ENCODE measurements at places on chromosomes 5 and 9.
A peak's percentile ranks its signal among the peaks of the same experiment; 100 is the strongest.

GRCh38 chr5:77995793-77996409 lies 219.8 kb upstream of the TBCA start:
- no peak for DNase-seq

DNA sequence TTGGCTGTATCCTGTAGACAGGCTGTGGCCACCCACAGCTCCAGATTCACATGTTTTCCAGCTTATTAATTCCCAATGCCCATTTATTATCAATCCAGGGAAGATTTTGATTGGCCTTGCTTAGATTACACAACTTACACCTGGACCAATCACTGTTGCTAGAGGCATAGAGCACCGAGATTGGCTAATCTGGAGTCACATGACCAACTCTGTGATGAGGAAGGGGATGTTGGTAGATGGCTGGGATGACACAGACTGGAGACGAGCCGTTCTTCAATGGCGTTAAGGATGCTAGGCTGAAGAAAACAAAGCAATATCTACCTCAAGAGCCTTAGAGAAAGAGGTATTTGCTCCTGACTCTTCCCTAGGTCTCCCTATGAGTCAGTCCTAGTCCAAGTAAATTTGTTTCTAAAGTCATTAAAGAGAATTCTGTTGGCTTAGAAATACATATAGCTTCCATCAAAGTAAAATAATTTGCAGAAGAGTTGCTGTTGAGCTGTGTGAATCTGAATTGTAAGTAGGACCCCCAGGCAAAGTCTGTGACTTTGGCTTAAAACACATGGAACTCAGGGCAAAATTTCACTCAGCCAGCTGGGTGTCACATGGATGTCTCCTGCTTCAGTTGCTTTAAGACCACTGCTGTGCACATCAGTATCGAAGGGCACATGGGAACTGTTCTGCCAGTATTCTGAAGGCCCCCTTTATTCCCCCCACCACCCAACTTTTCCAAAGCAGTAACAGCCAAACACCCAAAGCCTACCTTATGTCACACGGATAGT lies 326.4 kb upstream of the KLF4 start:
- no peak for DNase-seq

GRCh38 chr5:62413711-62414110 lies 1.1 kb downstream of the IPO11 start:
- no peak for DNase-seq

DNA sequence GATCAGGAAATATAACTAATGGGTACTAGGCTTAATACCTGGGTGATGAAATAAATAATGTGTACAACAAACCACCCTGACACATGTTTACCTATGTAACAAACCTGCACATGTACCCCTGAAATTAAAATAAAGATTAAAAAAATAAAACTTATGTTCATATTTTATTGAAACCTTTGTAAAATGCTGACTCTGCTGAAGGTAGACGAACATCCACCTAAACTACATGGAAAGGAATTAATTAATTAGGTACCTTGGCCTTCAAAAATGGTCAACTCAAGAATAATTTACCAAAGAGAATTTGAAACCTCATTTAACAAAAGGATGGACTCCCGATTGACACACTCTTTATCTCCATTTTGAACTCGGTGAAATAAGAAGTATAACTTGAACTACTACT lies 152.3 kb upstream of the OR13F1 start:
- no peak for DNase-seq

- DNase-seq, result no peak
Measured at GRCh38 chr9:10773136-10773535, 160.3 kb upstream of the PTPRD start.

- no peak for DNase-seq
Measured at GRCh38 chr5:86869268-86869667, 251.5 kb downstream of the COX7C start.

DNA sequence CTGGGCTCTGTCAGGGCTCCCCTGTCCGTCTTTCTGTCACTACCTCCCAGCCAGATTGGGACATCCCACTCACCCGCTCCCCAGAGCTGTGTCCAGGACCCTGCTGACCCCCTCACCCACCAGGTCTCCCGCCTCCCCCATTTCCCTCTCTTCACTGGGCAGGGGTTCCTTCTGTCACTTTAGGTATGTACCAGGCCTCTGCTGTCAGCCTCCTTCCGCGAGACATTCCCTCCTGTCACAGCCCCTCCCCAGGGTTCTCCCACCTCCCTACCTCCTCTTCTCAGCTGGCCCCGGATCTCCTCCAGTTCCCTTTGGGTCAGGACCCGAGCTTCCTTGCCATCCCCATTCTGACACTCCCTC lies 488 bp downstream of the POLR1E start:
- peak; percentile 17 for DNase-seq

DNA sequence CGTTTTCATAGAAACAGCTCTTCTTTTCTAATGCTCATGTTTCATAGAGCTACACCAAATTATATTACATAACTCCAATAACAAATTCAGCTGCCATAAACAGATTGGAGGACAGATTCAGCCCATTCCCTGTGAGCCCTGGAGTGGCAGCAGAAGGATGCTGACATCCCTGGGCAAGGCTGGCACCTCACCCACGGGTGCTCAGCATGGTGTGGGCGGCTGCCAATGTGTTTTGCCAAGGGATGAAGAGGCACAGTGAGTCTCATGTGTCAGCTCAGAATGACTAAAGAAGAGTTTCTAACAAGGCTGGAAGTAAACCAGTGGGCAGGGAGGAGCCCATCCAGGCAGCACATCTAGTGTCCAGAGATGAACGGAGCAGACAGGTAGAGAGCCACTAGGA lies 127.1 kb upstream of the ICE1 start:
- DNase-seq, result no peak

DNA sequence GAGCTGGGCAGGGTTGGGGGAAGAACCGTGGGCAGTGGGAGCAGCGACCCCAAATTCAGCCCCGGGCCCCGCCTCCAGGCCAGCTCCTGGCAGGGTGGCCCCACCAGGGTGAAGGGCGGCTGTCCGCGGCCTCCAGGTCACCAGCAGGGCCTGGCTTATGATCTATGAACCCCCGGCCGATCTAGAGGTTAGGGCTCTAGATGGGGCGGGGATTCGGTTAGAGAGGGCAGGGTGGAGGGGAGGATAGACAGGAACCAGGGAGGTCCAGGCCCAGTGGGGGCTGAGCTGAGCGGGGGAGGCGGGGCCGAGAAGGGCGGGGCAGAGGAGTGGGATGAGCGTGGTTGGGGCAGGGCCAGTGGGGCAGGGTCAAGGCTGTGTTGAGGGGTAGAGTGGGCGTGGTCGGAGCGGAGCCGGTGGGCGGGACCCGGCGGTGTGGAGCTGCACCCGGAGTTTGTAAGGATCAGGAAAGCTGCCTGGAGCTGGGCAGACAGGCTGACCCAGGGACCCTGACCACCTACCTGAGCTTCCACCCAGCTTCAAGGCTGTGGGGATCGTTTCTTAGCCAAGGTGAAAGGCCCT lies 29.3 kb upstream of the OBP2B start:
- DNase-seq, result peak; percentile 15

GRCh38 chr5:103464835-103465484 lies 97.6 kb downstream of the NUDT12 start:
- no peak for DNase-seq

GRCh38 chr5:51465165-51465564 lies 81.9 kb downstream of the ISL1 start:
- DNase-seq, result no peak

DNA sequence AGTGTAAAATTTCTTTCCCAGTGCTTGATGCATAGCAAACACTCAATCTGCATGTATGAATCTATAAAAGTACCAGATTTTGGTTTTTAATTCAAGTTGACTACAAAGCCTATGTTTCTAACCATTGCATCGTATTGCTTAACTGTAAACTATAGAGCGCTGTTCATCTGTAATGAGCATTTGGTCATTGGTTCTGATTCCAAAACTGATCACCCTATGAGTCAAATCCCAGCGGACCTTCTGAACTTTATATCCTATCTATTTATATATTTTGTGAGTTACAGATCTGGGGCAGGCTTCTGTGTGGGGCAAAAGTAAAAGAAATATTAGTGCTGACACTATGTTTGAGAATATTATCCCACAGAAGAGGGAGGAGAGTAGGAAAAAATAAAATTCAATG lies 305.7 kb upstream of the TNC start:
- no peak for DNase-seq

GRCh38 chr5:127925916-127926315 lies 157.7 kb upstream of the SLC12A2 start:
- no peak for DNase-seq

DNA sequence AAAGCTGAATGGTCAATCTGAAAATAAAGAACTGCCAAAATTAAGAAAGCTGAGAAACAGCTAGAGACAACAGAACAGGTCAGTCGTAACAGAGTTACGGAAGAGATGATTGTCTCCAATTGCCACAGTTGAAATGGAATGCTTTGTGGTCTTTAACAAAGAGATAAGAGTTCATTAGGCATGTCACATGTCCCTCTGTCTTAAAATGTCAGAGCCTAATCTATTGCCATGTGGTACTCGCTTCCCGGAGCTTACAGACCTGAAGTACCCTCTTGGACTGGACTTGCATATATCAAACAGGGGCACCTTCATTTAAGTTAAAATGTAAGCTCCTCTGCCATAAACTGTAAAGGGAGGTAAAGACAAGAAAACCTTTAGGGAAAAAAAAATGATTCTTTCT lies 19.7 kb downstream of the TTC39B start:
- no peak for DNase-seq

- no peak for DNase-seq
Measured at GRCh38 chr9:94256007-94256406, 3.1 kb upstream of the ZNF169 start.

GRCh38 chr5:32942225-32942989 lies 231.3 kb downstream of the NPR3 start:
- DNase-seq, result peak; percentile 22

GRCh38 chr9:106964822-106965525 lies 102.0 kb downstream of the ZNF462 start:
- no peak for DNase-seq

DNA sequence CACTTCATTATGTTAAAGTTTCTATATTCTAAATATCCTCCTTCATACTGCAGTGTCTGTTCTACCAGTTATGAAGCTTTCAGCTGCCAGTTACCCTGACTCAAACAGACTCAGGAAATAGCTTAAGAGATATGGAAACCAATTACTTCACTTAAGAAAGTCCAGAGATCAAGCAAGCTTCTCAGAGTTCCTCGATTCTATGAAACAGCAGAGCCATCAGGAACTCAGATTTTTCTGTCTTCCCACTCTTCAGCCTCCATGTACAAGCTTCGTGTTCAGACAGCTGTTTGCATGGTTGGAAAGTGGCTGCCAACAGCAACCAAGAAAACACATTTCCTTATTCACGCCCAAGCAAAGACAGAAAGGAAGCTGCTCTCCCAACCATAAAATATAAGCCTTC lies 216.1 kb downstream of the ACTL7B start:
- no peak for DNase-seq

GRCh38 chr5:178438796-178439195 lies 151.4 kb downstream of the COL23A1 start:
- DNase-seq, result no peak

DNA sequence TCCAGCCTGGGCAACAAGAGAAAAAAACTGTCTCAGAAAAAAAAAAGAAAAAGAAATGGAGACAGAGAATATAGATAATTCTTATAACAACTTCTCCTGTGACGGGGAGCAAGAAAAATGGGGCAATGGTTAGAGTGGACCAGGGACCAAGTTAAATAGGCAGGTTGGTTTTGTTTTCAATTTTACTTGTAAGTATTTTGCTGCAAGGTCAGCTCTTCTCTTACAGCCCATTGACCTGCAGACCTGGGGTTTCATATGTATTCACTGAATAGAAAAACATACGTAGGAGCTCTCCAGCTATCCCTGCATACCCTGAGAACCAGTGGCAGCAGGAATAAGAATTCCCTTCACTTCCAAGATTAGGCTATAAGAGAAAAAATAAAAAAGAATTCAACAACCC lies 29.2 kb upstream of the IL13 start:
- DNase-seq, result no peak

GRCh38 chr5:88748666-88749065 lies 134.3 kb downstream of the MEF2C start:
- no peak for DNase-seq

GRCh38 chr5:88188458-88189132 lies 80.0 kb downstream of the TMEM161B start:
- no peak for DNase-seq

DNA sequence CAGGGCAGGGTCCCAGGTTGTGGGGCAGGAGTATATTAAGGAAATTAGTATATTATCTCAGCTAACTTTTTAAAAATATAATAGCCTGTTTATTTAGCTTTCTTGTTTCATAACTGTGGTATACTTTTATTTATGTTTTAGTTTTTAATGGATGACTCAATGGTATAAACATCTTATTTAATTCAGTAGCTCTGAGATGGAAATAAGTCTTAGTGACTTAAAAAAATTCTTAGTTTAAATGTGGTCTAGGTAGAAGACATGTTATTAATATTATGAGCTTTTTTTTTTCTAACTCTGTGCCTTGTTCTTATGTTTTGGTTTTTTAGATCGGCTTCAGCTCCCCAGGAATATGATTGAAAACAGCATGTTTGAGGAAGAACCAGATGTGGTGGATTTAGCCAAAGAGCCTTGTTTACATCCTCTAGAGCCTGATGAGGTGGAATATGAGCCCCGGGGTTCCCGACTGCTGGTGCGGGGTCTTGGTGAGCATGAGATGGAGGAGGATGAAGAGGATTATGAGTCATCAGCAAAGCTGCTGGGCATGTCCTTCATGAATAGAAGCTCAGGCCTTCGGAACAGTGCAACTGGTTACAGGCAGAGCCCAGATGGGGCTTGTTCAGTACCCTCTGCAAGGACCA lies 43.1 kb downstream of the LNPEP start:
- DNase-seq, result no peak

GRCh38 chr5:37249815-37250164 lies 614 bp upstream of the CPLANE1 start:
- no peak for DNase-seq

- peak; percentile 86 for DNase-seq
Measured at GRCh38 chr9:112844771-112845542, 45.7 kb downstream of the SLC46A2 start.

DNA sequence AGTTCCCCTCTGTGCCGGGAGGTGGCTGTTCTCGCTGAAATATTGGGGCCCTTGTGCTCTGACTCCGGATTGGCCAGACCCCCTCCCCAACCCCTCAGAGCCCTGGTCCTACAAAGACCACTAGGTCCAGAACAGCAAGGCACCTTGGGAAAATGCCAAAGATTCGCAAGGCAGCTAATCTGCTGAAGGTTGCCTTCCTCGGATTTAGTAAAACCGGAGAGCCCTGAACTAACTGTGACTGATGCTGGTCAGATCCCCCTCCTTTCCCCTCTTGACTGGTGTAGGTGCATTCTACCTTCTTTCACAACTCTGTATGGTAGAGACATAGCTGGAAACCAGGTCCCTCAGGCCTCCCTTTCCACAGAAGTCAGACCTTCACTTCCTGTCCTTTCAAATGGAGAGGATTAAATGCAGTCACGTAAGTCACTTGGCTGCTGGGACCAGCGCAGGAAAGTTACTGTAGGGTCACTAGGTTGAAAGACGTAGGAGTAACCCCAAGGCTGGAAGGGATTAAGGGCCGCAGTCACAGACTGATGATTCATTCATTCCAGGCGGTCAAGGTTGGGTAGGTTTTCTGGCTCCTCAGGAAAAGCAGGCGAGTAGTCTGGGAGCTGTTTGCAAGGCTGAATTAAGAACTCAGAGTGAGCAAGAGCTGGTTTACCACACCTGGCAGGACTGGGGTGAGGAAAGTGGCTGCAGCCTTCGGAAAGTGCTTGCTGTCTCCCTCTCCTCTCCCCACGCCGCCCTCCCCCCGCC lies 5.3 kb downstream of the BARX1 start:
- DNase-seq, result no peak

GRCh38 chr9:72185561-72185960 lies 36.3 kb downstream of the GDA start:
- no peak for DNase-seq
